ENCODE measurements at places on chromosomes 3 and 15. TPM values are rescaled to one million over a fixed set of nuclear protein-coding genes. Genes with fewer than 3 reads are reported as not detected.

DNA sequence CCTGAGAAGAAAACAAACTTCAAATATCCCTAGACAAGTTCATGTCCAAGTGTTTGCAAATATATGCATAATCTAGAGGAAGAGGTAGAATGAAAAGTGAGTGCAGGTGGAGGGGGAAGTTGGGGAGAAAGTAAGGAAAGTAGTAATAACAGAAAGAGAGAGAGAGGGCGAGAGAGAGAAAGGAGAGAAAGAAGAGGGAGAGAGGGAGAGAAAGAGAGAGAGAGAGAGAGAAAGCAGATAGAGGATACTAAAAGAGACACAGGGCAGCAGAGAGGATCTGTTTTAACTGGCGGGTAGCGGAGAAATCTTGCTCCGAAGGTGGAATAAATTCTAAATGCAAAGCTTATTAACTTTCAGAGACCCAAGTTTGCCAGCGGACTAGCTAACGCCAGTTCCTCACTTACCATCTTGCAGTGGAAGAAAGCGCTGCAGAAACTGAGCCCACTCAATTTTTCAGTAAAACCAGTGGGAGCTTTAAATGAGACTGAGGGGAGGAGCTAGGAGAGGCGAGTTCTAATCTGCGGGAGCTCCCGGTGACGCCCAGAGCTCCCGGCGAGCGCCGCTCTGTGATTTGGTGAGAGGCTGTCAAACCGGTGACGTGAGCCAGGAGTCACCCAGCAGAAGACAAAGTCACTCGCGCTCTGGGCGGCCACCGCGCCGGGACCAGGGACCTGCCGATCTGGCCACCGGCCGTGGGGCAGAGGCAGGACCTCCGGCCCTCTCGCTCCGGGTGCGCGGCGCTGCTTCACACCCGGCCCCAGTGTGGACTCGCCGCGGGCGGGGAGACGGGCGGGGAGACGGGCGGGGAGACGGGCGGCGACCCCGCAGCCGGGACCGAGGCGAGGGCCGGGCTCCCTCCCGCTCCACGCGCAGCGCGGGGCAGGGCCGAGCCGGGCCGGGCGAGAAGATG lies at the start of gene GMNC:
Gene GMNC, minus strand, starts transcription at position 486 of the 910 bp plus-strand sequence. Its CDS starts 79 bp downstream, at position 407.
- no peak for DNase-seq

DNA sequence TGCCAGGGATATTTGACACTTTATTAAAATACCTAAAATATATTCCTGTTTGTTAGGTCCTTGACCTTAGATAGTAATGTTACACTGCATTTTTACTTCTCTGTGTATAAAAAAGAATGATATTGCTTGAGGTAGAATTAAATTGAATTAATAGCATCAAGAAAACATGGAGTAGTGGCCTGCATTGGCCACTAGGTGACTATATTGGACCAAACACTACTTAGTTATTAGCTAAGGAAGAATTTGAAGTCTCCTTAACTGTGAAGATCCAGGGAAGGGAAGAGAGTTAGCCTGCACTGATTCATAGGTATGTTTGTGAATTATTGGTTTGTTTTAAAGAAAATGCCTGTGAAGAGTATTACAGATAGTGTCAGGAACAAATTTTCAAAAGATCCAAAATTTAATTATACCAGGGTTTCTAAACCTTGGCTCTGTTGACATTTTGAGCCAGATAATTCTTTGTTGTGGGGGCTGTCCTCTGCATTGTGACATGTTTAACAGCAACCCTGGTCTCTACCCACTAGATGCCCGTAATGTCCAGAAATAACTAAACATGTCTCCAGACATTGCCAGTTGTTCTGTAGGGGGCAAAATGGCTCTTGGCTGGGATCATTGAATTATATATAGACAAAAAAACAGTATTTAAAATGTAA lies 103.6 kb upstream of the THSD4 start:
- DNase-seq, result no peak

- DNase-seq, result no peak
Observed at GRCh38 chr3:142808103-142808917, 80.6 kb downstream of the PCOLCE2 start.

GOLGA8J gene
- polyA plus RNA-seq, result not detected

GRCh38 chr3:123126031-123126430 lies 59.2 kb downstream of the PDIA5 start:
- no peak for DNase-seq

OR5K2 gene
- polyA plus RNA-seq, result not detected

GRCh38 chr15:70475921-70476320 lies 287.4 kb downstream of the UACA start:
- DNase-seq, result no peak

DNA sequence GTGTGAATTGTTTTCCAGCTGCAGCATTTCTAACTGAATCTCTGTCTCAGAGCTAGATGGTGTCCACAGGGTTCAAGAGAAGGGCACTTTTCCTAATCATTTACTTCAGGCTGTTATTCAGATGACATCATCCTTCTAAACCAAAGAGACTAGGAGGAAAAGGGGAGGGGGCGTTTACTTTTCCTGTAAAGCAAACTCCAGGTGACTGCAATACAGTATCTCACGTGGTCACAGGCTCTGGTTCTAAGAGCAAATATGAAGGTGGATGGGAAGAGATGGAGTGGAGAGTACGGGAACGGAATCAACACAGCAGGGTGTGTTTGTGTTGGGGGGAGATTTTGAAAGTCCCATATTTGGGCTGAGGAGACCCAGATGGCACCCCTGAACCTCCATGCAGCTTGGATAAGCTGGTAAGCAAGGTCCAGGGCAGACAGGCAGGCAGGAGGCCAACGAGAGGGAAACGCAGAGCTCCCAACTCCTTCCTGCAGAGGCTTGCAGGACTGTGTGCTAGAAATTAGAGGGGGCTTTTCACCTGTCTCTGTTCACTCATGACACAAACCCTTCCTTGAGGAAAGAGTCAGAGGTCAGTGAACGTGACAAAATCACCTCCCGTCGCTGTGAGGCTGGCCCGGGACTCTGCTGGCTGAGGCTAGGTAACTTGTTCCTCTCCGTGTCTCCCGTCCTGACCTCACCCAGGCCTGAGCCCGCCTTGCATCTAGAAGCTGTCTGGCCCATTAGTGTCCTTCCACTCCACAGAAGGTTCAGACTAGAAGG lies 151.2 kb downstream of the OPA1 start:
- no peak for DNase-seq

- DNase-seq, result no peak
Observed at GRCh38 chr3:10779293-10779805, 36.7 kb upstream of the SLC6A11 start.

- no peak for DNase-seq
Observed at GRCh38 chr15:65223996-65224395, 12.7 kb upstream of the CILP start.

DNA sequence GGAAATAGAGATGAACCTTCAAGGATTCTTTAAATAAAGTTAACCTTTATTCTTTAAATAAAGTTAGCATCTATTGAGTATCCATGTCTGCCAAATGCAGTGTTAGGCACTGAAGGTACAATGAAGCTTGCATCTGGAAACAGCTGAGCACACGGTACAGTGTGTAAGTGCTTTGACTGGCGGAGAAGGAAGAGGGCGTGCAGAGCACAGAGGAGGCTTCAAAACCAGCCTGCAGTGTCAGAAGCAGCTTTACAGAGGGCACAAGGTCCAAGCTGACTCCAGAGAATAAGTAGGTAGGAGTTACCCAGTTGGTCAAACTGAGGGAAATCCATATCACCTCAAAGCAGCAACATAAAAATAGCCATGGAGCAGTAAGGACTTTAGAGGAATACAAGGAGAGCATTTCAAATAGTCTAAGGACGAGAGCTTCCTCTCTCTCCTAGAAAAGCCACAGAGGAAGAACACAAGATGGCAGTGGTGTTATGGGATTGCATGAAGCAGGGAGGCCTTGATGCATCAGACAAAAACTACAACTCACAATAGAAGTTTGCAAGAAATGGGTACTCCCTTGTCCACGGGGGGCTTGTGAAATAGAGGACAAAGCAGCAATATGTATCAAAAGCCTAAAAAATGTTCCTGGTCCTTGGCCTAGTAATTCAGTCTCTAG lies 60.3 kb upstream of the PPP2R3A start:
- DNase-seq, result no peak

DNA sequence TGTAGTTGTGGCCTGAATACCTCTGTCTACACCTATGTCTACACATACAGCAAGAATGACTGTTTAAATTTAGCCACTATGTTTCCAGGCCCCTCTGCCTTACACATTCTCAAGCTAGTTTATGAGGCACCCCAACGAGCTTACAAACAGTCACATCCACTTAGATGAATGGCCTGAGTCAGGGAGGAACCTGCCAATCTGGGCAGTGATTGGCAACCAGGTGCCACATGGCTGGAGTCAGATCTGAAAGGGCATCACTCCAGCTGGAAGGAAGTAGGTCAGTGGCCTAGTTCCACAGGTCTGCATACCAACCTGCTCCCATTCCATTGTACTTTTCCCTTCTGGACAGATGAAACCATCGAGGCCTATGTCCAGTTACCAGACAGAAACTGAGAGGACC lies 136.3 kb downstream of the FOXP1 start:
- DNase-seq, result no peak

GRCh38 chr3:42557854-42558253 lies 23.9 kb downstream of the SEC22C start:
- no peak for DNase-seq

DNA sequence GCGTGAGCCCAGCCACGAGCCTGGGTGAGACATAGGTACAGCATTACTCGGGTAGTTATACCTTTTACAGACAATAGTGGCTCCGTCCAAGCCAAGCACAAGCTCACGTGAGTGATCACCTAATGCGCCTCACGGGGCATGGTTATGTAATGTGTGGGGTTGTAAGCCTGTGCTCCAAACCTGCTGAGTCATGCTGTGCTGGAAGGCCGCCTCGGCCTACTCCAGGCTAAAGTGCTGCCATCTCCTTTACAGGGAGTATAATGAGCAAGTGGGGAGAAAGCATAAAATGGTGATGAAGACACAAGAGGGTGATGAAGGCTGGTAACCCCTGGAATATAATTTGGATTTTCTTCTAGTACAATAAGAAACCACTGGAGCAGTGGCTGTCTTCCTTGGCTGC lies 175.8 kb upstream of the STT3B start:
- no peak for DNase-seq

- no peak for DNase-seq
Observed at GRCh38 chr3:45868650-45869049, 17.7 kb upstream of the CCR9 start.

Measured in CD8-positive, alpha-beta memory T cell (primary cell).